ENCODE measurements at places on chromosomes 13 and 19.

DNA sequence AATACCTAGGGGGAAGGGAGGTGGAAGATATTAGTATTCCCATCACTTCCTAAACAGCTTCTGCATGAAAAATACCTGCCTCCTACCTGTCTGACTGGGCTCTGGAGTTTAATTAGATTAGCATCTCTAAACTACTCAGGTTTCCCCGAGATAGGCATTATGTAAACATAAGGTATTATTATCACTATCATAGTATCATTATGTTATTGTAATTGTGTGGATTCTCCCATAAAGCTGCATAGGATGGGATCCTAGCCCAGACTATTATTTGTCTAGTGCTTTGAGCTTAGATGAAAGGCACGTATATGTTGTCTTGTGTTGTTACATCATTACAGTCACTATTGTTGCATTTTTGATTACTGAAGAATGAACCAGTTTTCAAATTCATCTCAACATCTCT is 115.2 kb upstream of the SOX21 start:
- DNase-seq: no peak

- no peak for DNase-seq
Measured at GRCh38 chr13:22000191-22000590, 329.3 kb downstream of the FGF9 start.

- DNase-seq: no peak
Measured at GRCh38 chr19:29431332-29431731, 94.5 kb upstream of the VSTM2B start.

DNA sequence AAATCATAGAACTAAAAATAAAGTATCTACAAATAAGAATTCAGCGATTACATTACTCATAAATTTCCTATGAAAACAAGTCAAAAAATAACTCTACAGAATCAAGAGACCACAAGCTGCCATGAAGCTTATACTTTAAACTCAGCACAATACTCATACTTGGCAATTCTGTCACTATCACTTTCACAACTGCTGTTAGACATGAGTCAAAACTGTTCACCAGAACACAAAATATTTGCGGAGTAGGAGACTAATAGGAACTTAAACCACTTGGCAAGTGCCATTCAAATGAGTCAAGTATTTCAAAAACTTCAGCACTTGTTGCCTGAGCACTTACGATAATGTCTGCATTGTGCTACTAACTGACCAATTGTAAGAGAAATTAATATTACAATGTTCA is 387.8 kb upstream of the GPC6 start:
- DNase-seq: no peak

DNA sequence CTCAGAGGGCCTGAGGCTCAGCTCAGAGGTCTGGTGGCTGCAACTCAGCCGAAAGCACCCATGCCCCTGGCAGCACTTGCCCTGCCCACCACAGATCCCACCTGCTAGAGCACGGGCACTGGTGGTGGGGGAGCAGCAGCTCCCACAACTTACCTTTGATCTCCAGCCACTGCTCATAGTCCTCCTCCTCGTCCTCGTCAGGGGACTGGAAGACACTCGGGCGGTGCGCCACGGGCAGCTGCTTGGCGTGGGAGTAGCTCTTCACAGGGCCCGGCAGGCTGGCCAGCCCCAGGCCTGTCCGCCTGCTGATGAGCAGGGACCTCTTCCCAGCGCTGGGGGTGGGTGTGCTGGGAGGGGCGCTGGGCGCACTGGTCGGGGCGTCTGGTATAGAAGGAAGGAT is 14.6 kb downstream of the SUGP1 start:
- no peak for DNase-seq

GRCh38 chr19:12667731-12668302 is 1.2 kb downstream of the WDR83 start:
- no peak for DNase-seq

DNA sequence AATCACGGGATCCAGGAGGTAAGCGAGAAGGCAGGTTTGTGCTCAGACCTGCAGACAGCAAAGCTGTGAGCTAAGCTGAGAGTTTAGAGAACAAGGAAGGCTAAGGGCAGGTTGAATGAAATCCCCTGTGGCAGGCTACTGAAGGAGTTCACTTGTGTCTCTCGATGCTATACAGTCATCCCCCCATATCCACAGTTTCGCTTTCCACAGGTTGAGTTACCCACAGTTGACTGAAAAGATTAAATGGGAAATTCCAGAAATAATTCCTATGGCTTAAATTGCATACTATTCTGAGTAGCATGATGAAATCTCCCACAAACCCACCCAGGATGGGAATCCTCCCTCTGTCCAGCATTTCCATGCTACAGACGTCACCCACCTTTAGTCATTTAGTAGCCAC is 49.6 kb downstream of the ABCC4 start:
- no peak for DNase-seq

GRCh38 chr13:86567119-86567518 is 767.9 kb upstream of the SLITRK6 start:
- no peak for DNase-seq

- no peak for DNase-seq
Measured at GRCh38 chr13:42466609-42467008, 107.3 kb upstream of the TNFSF11 start.

- no peak for DNase-seq
Measured at GRCh38 chr19:33096005-33096404, 15.0 kb downstream of the GPATCH1 start.

GRCh38 chr13:93262729-93263345 is 36.2 kb downstream of the GPC6 start:
- no peak for DNase-seq

DNA sequence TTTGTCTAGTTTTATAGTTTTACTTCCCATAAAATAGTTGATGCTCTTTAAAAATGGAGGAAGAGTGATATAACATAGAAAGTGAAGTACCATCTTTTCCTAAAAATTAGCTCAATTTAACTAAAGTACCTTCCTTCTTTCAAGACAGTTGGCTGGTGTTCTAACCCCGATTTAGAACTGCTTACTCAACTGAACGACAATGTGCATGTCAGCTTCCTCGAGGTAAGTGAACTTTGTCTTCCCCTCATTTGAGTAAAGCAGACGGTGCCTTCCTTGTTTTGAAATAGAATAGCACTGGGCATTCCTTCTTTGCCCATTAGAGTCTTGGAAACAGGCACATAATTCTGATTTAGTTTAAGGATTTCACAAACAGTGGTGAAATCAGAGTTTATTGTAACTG is 1519.2 kb downstream of the EFNB2 start:
- DNase-seq: no peak

- DNase-seq: no peak
Measured at GRCh38 chr13:113907635-113908617, 44.0 kb upstream of the GAS6 start.

- no peak for DNase-seq
Measured at GRCh38 chr19:45071969-45072790, 4.1 kb downstream of the ZNF296 start.

DNA sequence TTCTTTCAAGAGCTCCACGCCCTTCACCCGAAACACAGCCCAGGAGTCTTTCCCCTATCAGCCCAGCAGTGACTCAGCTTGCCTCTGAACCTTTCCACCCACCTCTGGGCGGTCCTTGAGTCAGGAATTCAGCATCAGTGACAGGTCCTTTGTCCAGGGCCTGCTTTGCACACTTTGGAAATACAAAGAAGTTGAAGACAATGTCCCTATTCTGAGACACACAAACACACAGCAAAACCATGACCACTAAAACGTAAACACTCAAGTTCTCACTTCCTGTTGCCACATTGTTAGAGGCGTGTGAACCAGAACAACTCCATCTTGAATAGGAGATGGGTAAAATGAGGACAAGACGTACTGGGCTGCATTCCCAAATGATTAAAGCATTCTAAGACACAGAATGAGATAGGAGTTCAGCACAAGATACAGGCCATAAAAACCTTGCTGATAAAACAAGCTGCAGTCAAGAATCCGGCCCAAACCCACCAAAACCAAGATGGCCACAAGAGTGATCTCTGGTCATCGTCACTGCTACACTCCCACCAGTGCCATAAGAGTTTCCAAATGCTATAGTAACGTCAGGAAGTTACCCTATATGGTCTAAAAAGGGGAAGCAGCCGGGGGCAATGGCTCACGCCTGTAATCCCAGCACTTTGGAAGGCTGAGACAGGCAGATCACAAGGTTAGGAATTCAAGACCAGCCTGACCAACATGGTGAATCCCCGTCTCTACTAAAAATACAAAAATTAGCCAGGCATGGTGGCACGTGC is 49.2 kb upstream of the ATP12A start:
- no peak for DNase-seq

DNA sequence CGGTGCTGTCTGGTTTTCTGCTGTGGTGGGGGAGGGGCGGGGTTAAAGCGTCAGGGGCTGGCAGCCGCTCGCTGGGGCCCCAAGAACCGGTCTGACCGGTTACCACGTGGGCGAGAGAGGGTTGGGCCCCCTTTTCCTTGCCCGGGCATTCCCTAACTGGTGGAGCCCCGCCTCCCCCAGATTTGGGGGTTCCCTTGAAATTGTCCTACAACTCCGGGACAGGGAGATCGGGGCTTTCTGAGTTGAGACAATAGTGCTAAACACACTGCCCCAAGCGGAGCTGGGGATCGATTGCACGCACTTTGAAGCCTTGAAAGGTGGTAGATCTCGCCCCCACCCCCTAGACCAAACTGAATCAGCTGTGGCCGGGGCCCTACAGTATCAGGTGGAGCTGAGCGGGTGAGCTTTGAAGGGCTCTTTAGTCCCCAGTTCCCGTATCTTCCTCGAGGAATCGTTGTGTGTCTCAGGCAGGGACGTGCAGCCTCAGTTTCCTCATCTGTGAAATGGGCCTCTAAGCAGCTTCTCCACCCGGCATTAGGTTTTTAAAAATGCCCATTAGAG is 4.8 kb downstream of the IER2 start:
- DNase-seq: peak; percentile 72

GRCh38 chr19:37999309-38000213 is 92.6 kb downstream of the SIPA1L3 start:
- no peak for DNase-seq

DNA sequence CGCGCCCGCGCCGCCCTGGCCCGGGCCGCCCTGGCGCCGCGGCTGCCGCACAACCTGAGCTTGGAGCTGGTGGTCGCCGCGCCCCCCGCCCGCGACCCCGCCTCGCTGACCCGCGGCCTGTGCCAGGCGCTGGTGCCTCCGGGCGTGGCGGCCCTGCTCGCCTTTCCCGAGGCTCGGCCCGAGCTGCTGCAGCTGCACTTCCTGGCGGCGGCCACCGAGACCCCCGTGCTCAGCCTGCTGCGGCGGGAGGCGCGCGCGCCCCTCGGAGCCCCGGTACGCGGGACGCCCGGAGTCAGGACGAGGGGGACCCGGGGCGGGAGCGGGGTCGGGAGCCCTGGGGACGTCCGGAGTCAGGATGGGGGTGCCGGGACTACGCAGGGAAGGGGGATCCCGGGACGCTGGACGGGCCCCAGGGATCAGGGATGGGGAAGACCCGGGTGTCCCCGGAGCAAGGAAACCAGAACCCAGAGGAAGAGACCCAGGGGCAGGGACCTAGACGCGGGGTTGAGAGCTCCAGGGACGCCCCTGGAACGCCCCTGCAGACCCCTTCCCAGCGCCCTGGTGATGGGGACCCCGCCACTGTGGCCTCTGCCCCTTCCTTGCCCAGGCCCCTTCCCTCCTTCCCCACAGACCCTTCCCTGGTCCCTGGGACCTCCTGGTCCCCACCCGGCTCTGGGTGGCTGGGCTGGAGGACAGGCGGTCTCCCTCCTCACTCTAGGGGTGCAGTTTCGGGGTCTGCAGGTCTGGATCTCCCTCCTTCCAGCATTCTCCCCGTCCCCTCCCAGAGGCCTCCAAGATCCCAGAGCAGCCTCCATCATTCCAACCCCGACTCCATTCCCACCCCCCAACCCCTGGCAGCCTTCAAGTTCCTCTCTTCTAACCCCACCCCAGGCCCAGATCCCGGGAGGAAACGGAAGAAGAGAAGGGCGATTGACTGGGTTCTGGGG is 645 bp downstream of the GRIN3B start:
- no peak for DNase-seq

- no peak for DNase-seq
Measured at GRCh38 chr13:89097994-89098393, 1426.8 kb downstream of the SLITRK5 start.

DNA sequence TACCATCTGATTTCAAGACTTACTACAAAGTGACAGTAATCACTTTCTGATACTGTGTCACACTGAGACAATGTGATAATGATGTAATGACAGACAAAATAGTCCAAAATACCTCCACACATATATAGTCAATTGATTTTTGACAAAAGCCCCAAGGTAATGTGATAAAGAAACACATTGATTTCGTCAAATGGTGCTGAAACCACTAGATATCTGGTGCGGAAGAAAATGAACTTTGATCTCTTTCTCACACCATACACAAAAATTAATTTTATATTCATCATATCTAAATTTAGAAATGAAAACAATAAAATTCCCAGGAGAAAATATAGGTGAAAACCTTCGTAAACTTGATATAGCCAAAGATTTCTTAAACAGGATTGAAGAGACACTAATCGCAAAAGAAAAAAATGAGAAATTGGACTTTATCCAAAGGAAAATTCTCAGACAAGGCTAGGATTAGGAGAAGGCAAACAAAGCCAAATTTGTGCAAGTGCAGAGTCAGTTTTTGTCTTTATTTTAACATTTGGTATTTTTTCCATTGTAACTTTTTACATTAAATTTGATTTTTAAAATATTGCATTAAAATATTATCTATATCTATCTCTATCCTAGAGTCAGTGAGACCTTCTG is 739.9 kb downstream of the DIAPH3 start:
- no peak for DNase-seq

- no peak for DNase-seq
Measured at GRCh38 chr19:2809387-2810140, 10.1 kb upstream of the ZNF554 start.

GRCh38 chr13:77291774-77292173 is 35.1 kb downstream of the MYCBP2 start:
- DNase-seq: no peak

DNA sequence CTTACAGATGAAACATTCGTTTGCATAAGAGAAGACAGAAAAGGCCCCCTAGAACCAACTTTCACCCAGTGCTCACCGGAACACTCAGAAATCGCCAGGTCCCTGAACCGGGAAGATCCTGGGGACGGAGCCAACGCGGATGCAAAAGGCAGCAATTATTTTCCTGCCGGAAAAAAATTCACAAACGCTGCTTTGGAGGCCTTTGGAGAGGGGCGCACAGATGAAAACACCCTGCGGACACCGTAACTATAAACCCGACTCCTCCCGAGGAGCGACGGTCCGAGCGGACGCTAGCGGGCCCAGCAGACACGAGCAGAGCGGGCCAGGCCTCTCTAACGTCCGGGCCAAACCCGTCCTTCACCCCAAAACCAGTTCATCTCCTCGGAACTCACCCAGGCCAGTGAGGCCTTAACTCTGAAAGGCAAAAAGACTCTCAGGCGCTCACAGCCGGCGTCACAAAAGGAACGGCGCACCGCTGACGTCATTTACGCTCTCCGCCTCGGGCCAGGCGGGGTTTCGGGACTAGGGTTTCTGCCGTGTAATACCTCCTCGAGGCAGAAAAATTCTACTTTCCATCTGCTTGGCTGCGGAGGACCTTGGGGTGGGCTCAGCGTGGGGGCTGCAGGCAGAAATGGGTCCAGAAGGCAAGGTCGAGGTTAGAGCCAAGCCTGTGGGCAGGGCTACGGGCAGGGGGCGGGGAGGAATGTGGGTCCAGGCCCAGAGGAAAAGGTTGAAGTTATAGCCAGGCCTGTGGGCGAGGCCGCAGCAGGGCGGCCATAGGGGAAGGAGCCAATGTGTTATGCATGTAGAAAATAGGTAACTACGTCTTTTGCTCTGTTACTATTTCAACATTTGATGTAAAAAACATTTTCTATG is at the start of gene ZNF426:
ZNF426 (minus strand) TSS at position 463 of the 876 bp plus-strand sequence. CDS start 2,413 bp downstream, outside the sequence.
- peak; percentile 81 for DNase-seq
